NCI-H526 (cell line): ENCODE measurements at places on chromosomes 13 and 19.
A peak's percentile ranks its signal among the peaks of the same experiment; 100 is the strongest.

DNA sequence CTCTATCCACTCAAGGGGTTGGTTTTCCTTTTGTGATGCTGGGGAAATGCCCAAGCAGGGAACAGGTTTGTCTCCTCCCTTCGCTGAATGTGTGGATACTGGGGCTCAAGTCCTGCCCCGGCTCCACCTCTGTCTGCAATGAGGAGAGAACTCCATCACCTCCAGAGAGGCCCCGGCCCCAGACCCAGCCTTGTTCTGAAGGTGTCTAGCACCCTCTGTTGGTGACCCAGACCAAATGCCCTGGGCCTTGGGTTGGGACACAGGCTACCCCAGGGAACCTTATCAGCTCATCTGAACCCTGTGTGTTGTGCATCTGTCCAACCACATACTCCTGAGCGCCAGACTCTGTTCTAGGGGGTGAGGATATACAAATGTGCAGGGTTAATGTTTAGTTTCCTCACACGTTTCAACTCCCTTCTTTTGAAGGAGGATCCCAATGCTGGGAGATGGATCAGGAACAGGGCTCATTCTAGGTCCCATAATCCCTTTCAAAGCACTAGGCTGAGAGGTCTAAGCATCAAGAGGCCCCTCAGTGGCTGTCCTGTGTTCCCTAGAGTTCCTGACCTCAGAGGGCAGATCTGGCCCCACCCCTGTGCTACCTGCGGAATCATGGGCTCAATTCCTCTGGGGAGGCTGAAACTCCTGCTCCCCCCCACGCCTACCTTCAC, 112.5 kb upstream of the SLC7A1 start:
- peak; percentile 59 for DNase-seq

GRCh38 chr19:40205760-40206159, 12.4 kb downstream of the TTC9B start:
- DNase-seq = no peak

DNA sequence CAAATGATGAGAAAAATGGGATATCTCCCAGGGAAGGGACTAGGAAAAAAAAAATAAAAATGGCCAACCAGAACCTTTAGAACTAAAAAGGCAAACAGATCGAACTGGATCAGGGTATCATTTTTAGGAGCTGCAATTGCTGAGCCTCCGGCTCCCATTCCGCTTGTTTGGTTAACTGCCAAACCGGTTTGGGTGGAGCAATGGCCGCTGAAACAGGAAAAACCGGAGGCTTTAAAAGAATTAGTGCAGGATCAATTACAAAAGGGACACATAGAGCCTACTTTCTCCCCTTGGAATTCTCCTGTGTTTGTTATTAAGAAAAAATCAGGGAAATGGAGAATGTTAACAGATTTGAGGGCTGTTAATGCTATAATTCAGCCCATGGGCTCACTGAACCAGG, 12.7 kb upstream of the ZNF443 start:
- no peak for DNase-seq

DNA sequence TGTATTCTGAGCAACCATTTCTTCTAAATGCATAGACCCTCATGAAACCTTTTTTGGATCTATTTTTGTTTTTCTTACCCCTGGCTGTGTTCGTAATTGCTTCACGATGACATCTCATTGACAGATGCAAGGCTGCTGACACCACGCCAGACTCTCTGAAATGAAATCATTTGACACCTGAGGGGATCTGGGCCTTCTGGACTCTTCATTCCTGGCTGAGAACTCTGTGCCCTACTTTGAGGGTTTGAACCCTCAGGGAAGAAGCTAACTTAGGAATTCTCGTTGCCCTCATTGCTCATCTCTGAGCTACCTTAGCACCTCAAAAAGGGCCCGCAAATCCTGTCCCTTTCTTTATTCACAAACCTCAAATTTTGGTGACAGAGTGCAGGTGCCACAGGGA, 40.5 kb upstream of the NBEA start:
- no peak for DNase-seq

DNA sequence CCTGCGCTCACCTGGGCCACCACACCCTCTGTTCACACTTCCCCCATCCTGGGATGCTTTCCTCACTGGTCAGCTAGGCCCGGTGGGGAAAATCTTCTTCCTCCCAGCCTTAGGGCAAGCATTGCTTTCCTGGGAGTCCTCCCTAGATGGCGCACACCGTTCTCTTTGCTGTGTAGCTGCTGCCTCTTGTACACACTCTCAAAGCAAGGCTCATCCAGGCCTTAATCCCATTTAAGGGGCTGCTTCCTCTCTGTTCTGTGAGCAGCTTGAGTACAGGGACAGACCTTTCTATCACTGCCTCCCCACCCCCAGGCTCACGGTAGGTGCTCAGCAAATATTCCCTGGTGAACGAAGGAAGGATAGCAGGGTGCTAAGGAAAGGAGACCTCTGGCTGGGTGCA, 11.1 kb downstream of the SLC7A10 start:
- DNase-seq = peak; percentile 69

DNA sequence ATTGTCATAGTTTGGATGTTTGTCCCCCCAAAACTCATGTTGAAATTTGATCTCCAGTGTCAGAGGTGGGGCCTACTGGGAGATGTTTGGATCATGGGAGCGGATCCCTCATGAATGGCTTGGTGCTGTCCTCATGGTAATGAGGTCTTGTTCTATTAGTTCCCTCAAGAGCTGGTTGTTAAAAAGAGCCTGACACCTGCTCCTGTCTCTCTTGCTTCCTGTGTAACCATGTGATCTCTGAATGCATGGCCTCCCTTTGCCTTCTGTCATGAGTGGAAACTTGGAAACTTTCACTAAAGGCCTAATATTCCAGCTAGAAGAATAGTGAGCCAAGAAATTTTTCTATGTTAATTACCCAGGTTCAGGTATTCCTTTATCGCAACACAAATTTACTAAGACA, 311.4 kb upstream of the ATXN8OS start:
- DNase-seq = no peak

DNA sequence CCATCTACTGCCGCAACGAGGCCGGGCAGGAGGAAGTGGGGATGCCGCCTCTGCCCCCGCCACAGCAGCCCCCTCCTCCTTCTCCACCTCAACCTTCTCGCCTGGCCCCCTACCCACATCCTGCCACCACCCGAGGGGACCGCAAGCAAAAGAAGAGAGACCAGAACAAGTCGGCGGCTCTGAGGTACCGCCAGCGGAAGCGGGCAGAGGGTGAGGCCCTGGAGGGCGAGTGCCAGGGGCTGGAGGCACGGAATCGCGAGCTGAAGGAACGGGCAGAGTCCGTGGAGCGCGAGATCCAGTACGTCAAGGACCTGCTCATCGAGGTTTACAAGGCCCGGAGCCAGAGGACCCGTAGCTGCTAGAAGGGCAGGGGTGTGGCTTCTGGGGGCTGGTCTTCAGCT, 3.4 kb upstream of the NUP62 start:
- no peak for DNase-seq

- DNase-seq = no peak
Measured at GRCh38 chr13:64753233-64754000, 2476.7 kb downstream of the PCDH9 start.

DNA sequence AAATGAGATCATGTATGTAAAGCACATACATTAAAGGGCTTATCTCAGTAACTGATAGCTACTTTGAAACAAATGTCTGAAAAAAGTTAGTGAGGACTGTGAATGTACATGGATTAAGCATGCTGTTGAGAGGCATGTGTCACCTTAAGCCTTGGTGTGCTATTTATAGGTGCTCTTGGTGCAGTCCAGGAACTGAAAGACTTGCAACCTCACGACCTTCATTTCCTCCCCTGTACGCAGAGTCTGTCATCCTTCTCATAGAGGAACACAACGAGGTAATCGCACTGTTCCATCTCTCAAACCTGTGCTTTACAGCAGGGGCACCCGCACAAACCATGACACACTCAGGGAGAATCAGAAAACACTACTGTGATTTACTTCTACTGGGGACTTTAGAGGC, 65.6 kb downstream of the UFM1 start:
- DNase-seq = no peak

- DNase-seq = no peak
Measured at GRCh38 chr13:26155568-26155967, 66.5 kb downstream of the RNF6 start.

GRCh38 chr19:55149078-55150003, at the start of gene TNNT1:
Gene TNNT1, minus strand, starts transcription at chr19:55149206. Its CDS starts 2,049 bp downstream, at chr19:55147157.
- DNase-seq = peak; percentile 40

DNA sequence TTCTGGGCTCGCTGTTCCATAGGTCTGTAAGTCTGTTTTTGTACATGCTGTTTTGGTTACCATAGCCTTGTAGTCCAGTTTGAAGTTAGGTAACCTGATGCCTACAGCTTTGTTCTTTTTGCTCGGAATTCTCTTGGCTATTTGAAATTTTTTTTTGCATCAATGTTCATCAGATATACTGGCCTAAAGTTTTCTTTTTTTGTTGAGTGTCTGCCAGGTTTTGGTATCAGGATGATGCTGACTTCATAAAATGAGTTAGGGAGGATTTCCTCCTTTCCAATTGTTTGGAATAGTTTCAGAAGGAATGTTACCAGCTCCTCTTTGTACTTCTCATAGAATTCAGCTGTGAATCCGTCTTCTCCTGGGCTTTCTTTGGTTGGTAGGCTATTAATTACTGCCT, 397.8 kb upstream of the HTR2A start:
- no peak for DNase-seq

DNA sequence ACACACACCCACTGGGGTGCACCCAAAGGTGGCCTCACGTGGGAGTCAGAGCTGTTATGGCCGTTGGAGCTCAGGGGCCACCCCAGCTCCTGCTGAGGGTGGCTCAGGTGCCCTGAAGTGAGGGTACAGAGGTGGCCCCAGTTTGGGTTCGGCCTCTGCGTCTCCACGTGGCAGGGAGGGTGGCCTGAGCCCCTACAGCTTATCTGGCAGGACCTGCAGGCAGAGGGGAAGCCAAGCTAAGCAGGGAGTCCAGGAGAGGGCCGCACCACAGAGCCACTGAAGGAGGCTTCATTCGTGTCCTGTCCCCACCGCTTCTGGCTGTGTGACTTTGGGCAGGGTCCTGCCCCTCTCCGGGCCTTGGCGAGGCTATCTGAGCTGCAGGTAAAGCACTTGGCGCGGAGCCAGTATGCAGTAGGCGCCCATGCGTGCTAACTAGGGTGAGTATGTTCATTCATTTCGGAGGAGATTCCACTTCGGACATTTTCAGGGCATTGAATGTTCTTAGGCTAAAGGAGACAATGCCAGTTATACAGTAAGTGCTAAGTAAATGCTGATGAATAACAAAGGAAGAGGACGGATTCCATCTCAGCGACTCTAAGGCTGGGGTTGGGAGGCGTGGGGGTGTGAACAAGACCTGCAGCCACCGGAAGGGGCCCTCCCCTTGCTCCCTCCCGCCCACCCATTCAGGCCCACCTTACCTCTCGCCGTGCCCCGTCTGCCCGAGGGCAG, 4.9 kb downstream of the REX1BD start:
- no peak for DNase-seq

- no peak for DNase-seq
Measured at GRCh38 chr19:41302624-41303351, 7.2 kb upstream of the CCDC97 start.

DNA sequence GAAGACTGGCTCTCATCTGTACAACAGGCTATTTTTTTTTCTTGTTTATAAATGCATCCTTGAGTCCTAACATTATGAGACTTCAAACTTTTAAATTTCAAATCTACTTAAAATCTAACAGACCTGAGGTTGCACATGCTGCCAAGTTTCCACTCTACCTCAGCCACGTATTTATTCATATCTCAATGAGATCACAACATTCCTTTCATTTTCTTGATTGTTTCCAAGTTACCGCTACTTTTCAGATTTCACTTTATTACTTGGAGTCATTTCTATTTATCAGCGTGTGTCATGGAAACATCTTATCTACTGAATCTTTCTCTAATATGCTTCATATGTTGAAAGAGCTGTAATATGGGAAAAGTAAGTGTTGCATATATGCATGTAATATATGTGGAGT, 1257.5 kb upstream of the ATXN8OS start:
- no peak for DNase-seq

GRCh38 chr19:13765395-13766094, 1.2 kb downstream of the MRI1 start:
- no peak for DNase-seq

GRCh38 chr13:112150352-112150751, 83.4 kb downstream of the SOX1 start:
- DNase-seq = no peak

DNA sequence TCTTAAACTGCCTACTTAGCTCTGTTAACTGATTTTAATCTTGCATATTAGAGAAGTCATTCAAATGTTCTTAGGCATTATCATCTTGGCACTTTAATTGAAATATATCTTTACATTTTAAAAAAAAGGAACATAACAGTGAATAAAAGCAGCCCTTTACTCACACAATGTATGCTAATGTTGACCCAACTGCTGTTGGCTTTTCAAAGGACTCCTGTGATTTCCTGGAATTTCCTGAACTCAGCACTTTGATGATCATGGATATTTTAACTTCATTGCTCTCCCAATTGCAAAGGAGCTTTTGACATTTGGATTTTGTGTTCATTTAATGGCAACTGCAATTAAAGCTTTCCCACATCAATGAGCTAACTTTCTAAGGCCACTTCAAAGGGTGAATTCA, 1230.3 kb downstream of the DIAPH3 start:
- no peak for DNase-seq

GRCh38 chr13:50801087-50801931, 42.2 kb downstream of the DLEU7 start:
- peak; percentile 68 for DNase-seq

DNA sequence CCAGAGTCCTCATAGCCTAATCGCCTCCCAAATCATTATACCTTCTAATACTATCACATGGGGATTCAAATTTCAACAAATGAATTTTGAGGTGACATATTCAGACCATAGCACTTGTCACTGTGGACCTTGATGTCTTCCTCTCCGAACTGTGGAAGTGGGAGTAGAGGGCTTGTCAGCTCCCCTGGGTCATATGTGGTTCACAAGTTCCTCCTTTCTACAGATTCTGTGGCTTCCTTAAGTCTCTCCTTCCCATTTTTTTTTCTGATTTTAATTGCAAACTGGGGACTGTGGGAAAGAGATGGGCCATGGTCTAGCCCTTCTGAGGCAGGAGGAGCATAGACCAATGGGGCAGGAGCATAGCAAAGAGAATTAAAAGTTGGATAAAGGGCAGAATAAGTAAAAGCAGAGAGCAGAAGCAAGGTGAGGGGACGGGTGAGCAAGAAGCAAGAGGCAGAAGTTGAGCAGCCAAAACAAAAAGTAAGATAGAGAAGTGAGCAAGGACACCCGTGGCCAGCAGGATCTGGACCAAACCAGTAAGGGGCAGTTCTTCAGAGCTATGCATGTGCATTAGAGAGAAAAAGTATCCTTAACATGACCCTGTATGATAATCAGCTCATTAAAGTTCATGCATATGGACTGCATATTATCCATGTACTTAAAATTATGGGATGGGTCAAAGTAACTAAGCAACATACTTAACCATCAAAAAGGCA, 2.6 kb upstream of the SIGLEC7 start:
- no peak for DNase-seq
